ENCODE measurements at places on chromosomes 12 and 14. TPM values are rescaled to one million over a fixed set of nuclear protein-coding genes. Genes with fewer than 3 reads are reported as not detected.

The KLRK1 gene
- total RNA-seq = 1.3 TPM

The RASAL1 gene
- 0.58 TPM for total RNA-seq

The PTPRQ gene
- not detected for total RNA-seq

The AQP2 gene
- not detected for total RNA-seq

The GPR68 gene
- total RNA-seq = 10.8 TPM

The SLC6A15 gene
- not detected for total RNA-seq

The ADAM21 gene
- not detected for total RNA-seq

The C12orf56 gene
- not detected for total RNA-seq

The ULK1 gene
- 45.8 TPM for total RNA-seq

The TSHR gene
- total RNA-seq = 0.84 TPM

The FOXG1 gene
- total RNA-seq = not detected

The PAPLN gene
- total RNA-seq = 0.17 TPM

The KRT8 gene
- total RNA-seq = 0.29 TPM

The GALNT4 gene
- total RNA-seq = 7.2 TPM

The CLEC12A gene
- total RNA-seq = 0.22 TPM

The RD3L gene
- total RNA-seq = not detected

The CACNA2D4 gene
- total RNA-seq = 15.1 TPM

The RNASE9 gene
- total RNA-seq = not detected

The ANKRD33 gene
- total RNA-seq = not detected

The SLC25A21 gene
- total RNA-seq = not detected

The CATSPERB gene
- total RNA-seq = 6.0 TPM

The ZBTB39 gene
- total RNA-seq = 12.2 TPM

The KRT73 gene
- 5.7 TPM for total RNA-seq

The KRT75 gene
- not detected for total RNA-seq

The TSPAN19 gene
- not detected for total RNA-seq

The CACNA1C gene
- 0.06 TPM for total RNA-seq

The CPNE6 gene
- not detected for total RNA-seq

The KIF21A gene
- total RNA-seq = 19.9 TPM

The HOXC12 gene
- total RNA-seq = not detected
